ENCODE measurements at places on chromosomes 12 and 14.

- no peak overlapping the region for H3K27ac ChIP-seq
- H3K4me3 ChIP-seq, result no peak overlapping the region
- H3K4me1 ChIP-seq, result no peaks in the 10 kb centered on the region
- no peaks in the 10 kb centered on the region for H3K36me3 ChIP-seq
Observed at GRCh38 chr12:132115500-132115899, 28.6 kb downstream of the DDX51 start.

DNA sequence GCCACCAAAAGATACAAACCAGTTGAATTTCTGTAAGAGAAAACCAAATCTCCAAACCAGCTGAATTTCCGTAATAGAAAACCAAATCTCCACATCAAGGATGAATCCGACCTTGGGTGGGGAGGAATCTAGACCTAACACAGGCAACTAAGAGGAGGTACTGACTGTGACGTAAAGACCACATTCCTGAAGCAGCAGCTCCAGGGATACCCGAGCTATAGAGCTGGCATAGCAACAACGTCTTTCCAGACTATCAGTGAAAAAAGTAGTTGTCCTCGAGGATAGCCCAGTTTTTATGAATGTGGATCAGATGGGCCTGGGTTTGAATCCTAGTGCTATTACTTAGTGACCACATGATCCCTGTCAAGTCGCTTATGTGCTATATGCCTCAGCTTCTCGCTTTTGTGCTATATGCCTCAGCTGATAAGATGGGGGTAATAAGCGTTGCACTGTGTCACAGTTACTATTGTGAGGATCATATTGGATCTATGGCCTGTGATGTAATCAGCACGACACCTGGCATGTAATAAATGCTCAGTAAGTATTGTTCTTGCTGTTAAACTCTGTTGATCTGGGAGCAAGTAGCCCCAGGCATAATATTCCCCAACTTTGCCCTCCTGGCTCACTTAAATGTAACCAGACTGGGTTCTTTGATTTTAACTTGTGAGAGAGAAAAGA is 113.8 kb downstream of the EGLN3 start:
- H3K27ac ChIP-seq, result no peak overlapping the region
- H3K27me3 ChIP-seq, result no peaks in the 10 kb centered on the region
- no peaks in the 10 kb centered on the region for H3K36me3 ChIP-seq
- DNase-seq, result no peak
- no peak overlapping the region for H3K4me3 ChIP-seq
- H3K4me1 ChIP-seq, result no peaks in the 10 kb centered on the region

- H3K36me3 ChIP-seq, result no peaks in the 10 kb centered on the region
- H3K4me1 ChIP-seq, result no peaks in the 10 kb centered on the region
- no peak overlapping the region for H3K4me3 ChIP-seq
- H3K27ac ChIP-seq, result no peak overlapping the region
Observed at GRCh38 chr14:96176811-96177211, 27.8 kb upstream of the BDKRB2 start.

- no peak overlapping the region for H3K4me3 ChIP-seq
- no peaks in the 10 kb centered on the region for H3K27me3 ChIP-seq
- no peaks in the 10 kb centered on the region for H3K4me1 ChIP-seq
- DNase-seq, result no peak
- no peaks in the 10 kb centered on the region for H3K36me3 ChIP-seq
Observed at GRCh38 chr12:79707830-79708229, 17.1 kb upstream of the PAWR start.

DNA sequence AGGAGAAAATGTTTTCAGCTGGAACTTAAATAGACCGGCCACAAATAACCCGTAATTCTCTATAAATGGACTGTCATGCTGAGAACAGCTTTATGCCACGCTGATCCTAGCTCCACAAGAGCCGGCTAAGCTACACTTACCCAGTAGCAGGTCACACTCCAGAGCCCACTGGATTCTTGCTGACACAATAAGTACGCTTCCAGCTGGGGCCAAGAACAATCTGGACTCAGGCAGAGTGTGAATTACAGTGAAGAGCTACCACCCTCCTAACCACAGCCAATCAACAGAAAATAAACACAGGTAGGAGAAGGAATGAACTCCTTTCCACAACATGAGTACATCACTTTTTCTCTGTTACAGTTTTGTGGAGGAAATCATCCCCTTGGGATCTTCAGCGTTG is 531.3 kb downstream of the GALC start:
- H3K27ac ChIP-seq, result no peak overlapping the region
- H3K27me3 ChIP-seq, result no peaks in the 10 kb centered on the region
- no peaks in the 10 kb centered on the region for H3K36me3 ChIP-seq
- H3K4me1 ChIP-seq, result no peaks in the 10 kb centered on the region
- DNase-seq, result no peak
- no peak overlapping the region for H3K4me3 ChIP-seq

- no peak overlapping the region for H3K27ac ChIP-seq
- no peak for DNase-seq
- H3K36me3 ChIP-seq, result no peaks in the 10 kb centered on the region
- no peak overlapping the region for H3K4me3 ChIP-seq
Observed at GRCh38 chr12:5622280-5622679, 190.4 kb downstream of the NTF3 start.
